Mucosa of gallbladder (tissue), 1 donor: ENCODE measurements at places on chromosomes 2 and 18. TPM values are rescaled to one million over a fixed set of nuclear protein-coding genes. Genes with fewer than 3 reads are reported as not detected.
A peak's percentile ranks its signal among the peaks of the same experiment; 100 is the strongest.

Gene LINC00305
- total RNA-seq, result not detected

- no peak for DNase-seq
Observed at GRCh38 chr2:160555420-160556071, 61.9 kb upstream of the RBMS1 start.

DNA sequence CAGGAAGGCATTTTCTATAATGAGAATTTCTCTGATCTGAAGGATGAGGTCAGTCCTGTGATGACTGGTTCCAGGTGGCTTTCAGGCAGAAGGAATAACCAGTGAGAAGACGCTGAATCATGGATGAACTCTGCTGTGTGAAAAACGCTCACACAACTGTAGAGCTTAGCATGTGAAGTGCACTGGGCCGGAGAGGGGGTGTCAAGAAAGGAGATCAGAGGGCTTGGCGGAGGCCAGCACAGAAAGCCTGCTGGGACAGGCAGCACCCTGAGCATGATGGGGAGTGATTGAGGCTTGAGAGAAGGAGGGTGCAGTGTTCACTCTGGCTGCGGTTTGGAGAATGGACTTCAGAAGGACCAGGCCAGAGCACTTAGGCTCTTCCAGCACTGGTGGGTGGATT is 236.5 kb downstream of the TPGS2 start:
- DNase-seq, result no peak

Gene GREB1L
- total RNA-seq, result 0.40 TPM

Gene IL36A
- total RNA-seq, result not detected

- DNase-seq, result no peak
Observed at GRCh38 chr2:190460487-190460886, 52.3 kb downstream of the MFSD6 start.

Gene LIPT1
- total RNA-seq, result 6.5 TPM

- no peak for DNase-seq
Observed at GRCh38 chr2:239803102-239803765, 221.9 kb downstream of the NDUFA10 start.

Gene SCN9A
- total RNA-seq, result 6.8 TPM

Gene FNDC4
- total RNA-seq, result 13.4 TPM

Gene EPB41L3
- 34.0 TPM for total RNA-seq

DNA sequence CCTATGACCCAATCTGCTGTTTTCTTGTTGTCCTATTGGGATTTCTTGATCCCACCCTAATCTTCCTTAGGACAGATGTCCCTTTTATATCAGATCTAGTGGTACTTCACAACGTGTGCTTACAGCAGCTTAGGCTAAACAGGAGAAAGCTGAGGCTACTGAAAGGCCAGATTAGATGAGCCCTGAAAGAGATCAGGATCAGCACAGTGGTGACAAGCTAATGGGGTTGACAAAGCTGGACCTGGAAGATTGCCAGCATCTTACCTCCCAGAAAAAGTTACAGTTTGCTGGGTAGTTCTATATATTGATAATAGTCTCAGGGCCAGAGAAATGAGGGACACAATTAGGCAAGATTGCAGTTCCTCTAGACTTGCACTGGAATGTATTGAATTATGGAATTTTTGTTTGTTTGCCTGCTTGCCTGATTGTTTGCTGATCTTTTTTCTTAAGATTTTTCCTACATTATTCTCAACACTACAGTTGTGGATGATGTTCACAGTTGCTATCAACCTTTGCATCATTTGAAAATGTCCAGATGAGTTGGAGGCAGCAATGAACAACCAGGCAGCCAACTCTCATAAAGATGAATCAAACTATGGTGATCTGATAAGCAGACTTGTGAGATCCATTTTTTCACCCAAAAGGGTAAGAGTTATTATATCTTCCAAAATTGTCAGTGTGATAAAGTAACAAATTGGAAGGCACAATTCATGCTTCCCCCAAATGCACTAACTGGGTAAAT is 49.1 kb upstream of the PIK3C3 start:
- DNase-seq, result no peak

DNA sequence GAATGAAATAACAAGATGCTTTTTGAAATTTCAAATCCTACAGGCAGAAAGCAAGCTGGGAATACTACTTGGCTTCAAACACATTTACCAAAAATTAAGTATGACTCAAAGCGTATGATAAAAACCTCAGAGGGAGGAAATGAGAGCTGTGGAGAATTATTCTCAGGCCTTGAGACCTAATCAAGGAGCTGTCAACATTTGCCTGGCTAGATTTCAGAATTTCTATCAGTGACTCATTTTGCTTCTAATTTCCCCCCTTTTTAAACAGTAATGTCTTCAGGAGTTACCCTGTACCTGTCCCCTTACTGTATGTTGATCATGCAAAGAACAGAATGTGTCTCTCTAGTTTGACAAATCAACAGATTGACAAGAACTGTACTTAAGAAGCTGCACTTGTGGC is 1324.5 kb upstream of the DDX18 start:
- no peak for DNase-seq

GRCh38 chr2:196391149-196391479 is 219.7 kb upstream of the STK17B start:
- DNase-seq, result no peak

- no peak for DNase-seq
Observed at GRCh38 chr2:54772110-54772509, 48.6 kb downstream of the EML6 start.

- DNase-seq, result no peak
Observed at GRCh38 chr2:148943097-148943496, 68.1 kb downstream of the KIF5C start.

DNA sequence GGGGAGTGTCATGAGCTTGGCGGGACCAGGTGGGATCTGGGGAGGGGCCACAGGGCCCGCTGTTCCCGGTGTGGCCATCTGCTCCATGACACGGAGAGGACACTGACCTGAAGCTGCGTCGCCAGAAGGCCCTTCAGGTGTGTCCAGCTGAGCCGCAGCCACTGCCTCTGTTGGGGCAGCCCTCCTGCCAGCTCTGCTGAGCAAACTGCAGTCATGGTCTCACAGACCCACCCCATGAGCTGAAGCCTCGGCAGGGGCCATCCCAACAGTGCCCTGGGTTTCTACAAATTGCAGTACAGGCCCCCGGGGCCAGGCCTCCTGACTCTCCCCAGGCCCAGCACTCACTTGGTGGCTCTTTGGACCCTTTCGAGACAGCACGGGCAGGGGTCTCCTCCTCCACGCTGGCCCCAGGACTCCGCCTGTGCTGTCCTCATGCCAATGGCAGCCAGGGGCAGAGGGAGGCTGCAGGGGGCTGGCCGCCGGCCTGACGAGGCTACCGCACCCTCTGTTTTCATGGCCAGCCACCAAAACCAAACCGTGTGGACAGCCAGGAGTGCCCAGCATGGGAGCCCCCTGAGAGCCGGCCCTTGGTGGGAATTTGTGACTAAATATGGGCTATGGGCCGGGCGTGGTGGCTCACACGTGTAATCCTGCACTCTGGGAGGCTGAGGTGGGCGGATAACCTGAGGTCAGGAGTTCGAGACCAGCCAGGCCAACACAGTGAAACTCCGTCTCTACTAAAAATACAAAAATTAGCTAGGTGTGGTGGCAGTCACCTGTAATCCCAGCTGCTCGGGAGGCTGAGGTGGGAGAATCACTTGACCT is 175.2 kb upstream of the SALL3 start:
- no peak for DNase-seq

Gene CDC42EP3
- total RNA-seq, result 12.6 TPM

DNA sequence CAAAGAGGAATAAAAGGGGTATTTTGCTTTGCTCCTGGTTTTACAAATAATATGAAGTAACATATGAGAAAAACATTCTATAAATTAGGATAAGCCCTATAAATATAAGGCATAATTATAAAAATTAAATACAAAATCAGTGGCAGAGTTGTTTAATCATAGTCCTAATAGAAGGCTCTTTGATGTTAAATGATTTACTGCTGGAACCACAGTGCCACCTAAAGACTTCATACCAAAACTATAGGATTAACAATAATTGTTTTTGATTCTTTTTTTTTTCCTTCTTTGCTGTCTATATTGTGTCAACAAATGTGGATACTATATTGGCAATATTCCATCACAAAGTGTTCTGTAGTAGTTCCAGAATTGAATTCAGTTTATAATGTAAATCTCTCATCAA is 837.7 kb upstream of the SLC39A10 start:
- no peak for DNase-seq

DNA sequence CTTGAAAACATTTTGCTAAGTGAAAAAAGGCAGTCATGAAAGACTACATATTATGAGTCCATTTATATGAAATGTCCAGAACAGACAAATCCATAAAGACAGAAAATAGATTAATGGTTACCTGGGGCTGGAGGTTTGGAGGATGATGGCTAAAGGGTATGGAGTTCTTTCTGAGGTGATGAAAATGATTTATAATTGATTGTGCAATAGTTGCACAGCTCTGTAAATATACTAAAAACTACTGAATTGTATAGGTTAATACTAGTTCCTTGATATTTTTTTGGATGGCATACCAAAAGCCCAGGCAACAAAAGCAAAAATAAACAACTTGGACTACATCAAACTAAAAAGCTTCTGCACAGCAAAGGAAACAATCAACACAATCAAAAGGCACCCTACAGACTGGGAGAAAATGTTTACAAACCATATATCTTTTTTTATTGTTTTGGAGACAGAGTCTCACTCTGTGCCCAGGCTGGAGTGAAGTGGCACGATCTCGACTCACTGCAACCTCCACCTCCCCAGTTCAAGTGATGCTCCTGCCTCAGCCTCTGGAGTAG is 21.5 kb downstream of the SOS1 start:
- no peak for DNase-seq

- no peak for DNase-seq
Observed at GRCh38 chr2:143140864-143141661, 11.8 kb downstream of the ARHGAP15 start.

- no peak for DNase-seq
Observed at GRCh38 chr18:63843008-63843407, 44.5 kb upstream of the SERPINB2 start.

GRCh38 chr2:179488563-179488962 is 223.9 kb upstream of the SESTD1 start:
- no peak for DNase-seq

- DNase-seq, result no peak
Observed at GRCh38 chr2:143734507-143734906, 605.3 kb downstream of the ARHGAP15 start.

GRCh38 chr2:197944416-197945096 is 140.2 kb downstream of the PLCL1 start:
- DNase-seq, result no peak

DNA sequence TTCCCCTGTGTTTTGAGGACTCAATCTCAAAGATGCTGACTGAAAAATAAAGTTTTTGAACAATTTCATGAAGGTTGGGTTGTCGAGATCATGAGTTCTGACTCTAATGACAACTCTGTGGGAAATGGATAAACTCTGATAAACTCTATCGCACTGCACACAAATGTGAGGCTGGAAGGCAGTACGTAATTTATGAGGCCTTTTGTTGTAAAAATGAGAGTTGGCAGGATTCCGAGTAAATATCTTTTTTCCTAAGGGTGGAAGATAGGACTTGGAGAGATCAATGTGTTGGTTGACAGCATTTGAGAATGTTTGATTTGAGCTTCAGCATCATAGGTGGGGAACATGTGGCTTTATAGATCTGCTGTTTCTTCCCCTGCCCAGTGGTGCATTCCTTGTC is 90.4 kb downstream of the SPTBN1 start:
- DNase-seq, result no peak

Gene RUFY4
- total RNA-seq, result 0.17 TPM

Gene ASTL
- not detected for total RNA-seq

Gene ZNF532
- 58.7 TPM for total RNA-seq

DNA sequence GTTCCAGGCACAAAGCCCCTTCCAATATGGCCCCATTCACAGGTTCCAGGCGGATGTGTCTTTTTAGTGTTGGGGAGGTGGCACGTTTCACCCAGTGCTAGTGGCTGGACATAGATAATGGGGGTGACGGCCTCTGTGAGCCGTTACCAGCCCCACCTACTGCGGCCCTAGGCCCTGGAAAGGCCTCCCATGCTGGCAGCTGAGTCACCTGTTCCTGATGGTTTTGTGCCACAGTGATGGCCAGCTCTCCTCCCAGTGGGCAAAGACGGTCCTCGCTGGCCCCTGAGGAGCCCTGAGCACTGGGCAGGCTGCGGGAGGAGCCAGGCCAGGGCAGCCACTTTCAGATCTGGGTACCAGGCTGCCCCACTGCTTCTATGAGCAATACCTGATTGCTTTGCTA is 40.0 kb upstream of the GPC1 start:
- DNase-seq, result no peak

Gene WDR12
- 24.4 TPM for total RNA-seq

GRCh38 chr2:45651415-45652089 is at the start of gene PRKCE:
Gene PRKCE, plus strand, starts transcription at chr2:45651675.
- DNase-seq, result peak; percentile 51

DNA sequence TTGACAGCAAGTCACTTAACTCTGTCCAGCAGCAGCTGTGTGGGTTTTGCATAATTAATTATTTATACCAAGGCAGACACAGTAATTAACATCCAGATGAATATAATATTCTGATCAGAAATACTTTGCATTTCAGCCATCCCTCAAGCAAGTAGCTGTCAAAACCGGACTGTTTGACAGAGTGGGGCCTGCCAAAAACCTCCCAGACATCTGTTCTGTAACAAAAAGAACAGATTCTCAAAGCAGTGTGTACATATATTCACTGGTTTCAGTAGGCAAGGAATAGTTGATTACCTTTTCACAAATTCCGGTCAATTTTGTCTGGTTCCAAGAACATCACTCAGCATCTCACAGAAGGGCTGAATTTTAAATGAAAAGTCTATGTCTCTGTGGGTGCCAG is 291.6 kb downstream of the CMPK2 start:
- no peak for DNase-seq

- no peak for DNase-seq
Observed at GRCh38 chr2:157420771-157421323, 23.0 kb downstream of the CYTIP start.

Gene ACADL
- 3.8 TPM for total RNA-seq

DNA sequence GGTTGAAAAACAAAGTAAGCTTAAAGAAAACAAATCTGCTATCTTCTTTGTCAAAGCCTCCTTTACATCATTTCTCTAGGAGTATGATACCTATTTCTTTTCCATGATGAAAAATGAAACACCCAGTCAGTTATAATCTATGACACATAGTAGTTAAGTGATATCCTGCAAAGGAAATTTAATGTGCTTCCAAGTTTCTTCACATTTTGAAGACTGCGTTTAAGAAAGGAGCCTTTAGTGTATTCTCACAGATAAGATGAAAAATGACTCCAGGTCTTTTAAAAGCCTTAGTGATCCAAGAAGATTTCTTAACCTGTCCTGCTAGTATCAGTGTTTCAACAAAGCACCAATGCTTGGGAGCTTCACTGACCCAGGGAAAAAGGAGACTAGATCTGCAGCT is 356.7 kb downstream of the CCDC85A start:
- no peak for DNase-seq

DNA sequence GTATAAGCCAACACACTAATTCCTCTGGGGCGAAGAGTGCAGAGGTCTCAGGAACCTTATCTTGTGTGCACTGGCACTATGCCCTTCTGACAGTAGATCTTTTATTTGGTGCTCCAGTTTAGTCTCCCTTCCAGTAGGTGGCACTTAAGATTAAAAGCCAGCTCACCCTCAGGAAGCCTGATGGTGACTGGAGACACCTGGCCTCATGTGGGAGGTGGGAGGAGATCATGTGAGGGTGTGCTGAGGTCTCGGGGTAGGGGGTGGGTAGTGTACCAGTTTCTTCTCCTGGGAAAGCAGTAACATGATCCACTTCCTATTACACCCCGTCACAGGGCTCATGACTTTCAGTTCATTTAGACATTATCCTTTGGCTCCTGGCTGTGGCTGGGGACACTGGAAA is 654.9 kb downstream of the ADCYAP1 start:
- DNase-seq, result no peak

- DNase-seq, result no peak
Observed at GRCh38 chr2:49934481-49934880, 780.2 kb upstream of the FSHR start.
